ENCODE measurements at places on chromosomes 6 and 20.
A peak's percentile ranks its signal among the peaks of the same experiment; 100 is the strongest.

DNA sequence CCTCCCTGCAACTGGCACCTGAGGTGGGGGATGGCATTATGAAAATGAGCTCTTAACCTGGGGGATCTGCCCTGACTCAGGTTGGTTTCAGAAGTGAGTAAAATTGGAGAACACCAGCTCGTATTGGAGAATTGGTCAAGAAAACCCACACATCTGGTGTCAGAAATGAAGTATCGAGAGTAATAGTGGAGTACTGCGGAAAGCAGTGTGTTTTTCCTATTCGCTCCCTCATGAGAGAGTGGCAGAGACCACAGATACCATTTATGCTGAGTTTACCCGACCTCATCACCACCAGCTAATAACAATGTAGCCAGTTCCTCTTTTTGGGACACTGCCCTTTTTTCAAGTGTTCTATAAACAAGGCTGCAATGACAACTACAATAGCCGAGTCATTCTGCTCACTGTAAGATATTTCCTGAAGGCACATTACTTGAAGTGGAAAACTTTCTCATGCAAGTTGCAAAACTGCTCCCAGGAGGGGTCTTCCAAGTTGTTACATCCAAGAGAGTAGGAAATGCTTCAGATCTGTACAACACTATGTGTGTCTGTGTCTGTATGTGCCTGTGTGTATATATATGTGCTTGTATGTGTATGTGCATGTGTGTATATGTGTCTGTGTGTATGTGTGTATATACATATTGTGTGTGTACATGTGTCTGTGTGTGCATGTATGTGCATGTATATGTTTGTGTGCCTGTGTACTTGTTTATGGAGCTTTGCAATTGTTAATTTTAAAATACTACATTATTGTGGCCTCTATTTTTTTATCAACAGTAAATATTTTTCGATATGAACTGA is 106.0 kb upstream of the CST7 start:
- H3K27ac ChIP-seq: no peak overlapping the region
- DNase-seq: peak; percentile 76
- H3K4me1 ChIP-seq: peaks cover 18% of the 10 kb centered on the region
- H3K27me3 ChIP-seq: peaks cover 50% of the 10 kb centered on the region

DNA sequence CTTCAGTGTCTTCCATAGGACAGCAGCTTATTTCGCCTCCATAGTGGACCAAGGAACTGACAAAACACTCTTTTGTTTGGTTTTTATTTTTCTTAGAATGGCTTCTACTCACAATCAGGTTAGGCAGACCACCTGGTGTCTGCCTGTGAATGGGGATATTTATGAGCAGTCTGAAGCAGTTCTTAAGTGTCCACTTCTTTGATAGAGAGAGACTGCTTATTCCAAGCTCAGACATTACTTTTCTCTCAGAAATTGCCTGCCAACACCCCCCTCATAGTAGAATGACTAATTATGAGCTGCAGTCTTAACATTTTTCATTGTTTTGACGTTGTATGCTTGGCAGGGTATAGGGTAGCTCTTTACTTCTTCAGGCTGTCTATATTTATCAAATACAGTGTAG is 174.7 kb downstream of the ZFAND3 start:
- H3K4me3 ChIP-seq: no peak overlapping the region
- peaks cover 26% of the 10 kb centered on the region for H3K4me1 ChIP-seq
- no peak overlapping the region for H3K27ac ChIP-seq

DNA sequence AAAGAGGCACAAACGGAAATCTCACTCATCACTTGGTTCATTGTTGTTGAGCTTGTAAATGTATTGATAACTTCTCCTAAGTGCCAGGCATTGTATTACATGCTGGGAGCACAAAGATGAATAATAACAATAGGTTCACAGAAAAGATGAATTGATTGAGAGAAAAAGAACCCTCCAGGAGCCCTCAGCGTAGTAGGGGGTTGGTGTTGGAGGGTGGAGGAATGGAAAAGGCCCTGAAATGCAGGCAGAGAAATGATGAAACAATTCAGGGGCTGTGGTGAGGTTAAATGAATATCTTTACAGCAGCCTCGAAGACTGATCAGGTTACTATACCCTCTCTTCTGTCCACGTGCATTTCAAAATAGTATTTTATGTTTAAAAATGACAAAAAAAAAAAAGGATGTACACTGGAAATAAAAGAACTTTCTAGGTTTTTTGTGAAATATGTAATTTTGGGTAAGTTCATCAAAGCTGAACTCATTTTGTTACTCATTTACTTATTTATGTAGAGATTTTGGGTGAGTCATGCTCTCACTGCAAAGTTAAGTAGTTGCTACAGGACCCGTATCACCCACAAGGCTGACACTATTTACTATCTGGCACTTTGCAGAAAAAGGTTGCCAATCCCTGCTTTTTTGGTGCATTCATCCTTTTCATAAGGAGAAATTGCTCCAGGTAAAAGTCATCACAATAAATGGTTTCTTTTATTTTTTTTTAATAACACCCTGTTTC is 277.3 kb downstream of the ZNF217 start:
- H3K27ac ChIP-seq: no peak overlapping the region
- H3K4me3 ChIP-seq: no peak overlapping the region
- no peak for DNase-seq

- peak overlapping the region; percentile 14 for H3K27ac ChIP-seq
- no peaks in the 10 kb centered on the region for H3K36me3 ChIP-seq
- H3K4me1 ChIP-seq: peaks cover 24% of the 10 kb centered on the region
- peak; percentile 5 for DNase-seq
These were observed 142.0 kb downstream of the CEP57L1 start for GRCh38 chr6:109237077-109237985.

- H3K4me3 ChIP-seq: no peak overlapping the region
- DNase-seq: no peak
- peaks cover 25% of the 10 kb centered on the region for H3K27me3 ChIP-seq
- H3K27ac ChIP-seq: no peak overlapping the region
These were observed 228.0 kb downstream of the DLL1 start for GRCh38 chr6:170062915-170063241.

DNA sequence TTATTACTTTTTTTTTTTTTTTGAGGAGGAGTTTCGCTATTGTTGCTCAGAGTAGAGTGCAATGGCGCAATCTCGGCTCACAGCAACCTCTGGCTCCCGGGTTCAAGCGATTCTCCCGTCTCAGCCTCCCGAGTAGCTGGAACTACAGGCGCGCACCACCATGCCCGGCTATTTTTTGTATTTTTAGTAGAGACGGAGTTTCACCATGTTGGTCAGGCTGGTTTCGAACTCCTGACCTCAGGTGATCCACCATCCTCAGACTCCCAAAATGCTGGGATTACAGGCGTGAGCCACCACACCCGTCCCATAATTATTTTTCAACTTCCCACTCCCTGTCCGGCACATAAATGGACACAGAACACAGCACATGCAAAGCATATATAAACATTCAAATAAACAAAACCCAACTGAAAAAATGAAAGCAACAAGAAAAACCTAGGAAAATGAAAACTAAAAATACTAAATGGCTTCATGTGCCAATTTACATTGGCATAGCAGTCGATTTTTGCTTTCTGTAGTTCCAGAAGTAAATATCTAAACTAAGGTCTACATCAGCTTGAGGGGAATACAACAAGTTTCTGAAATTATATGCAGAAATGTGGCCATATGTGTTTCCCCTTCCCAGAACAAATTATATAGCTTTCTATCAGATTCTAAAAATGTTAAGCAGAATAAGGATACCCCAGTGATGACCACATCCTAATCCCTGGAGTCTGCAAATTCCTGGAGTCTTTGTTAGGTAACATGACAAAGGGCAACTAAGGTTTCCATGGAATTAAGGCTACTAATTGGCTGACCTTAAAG is 113.9 kb downstream of the HFE start:
- H3K36me3 ChIP-seq: peaks cover 22% of the 10 kb centered on the region
- peaks cover 19% of the 10 kb centered on the region for H3K4me1 ChIP-seq
- peak overlapping the region; percentile 67 for H3K4me3 ChIP-seq
- H3K27me3 ChIP-seq: no peaks in the 10 kb centered on the region

- H3K36me3 ChIP-seq: peaks cover 4% of the 10 kb centered on the region
- H3K27me3 ChIP-seq: peaks cover 6% of the 10 kb centered on the region
- no peak for DNase-seq
- no peaks in the 10 kb centered on the region for H3K4me1 ChIP-seq
- H3K27ac ChIP-seq: no peak overlapping the region
- H3K4me3 ChIP-seq: no peak overlapping the region
These were observed 17.7 kb upstream of the BCLAF1 start for GRCh38 chr6:136307351-136307750.

DNA sequence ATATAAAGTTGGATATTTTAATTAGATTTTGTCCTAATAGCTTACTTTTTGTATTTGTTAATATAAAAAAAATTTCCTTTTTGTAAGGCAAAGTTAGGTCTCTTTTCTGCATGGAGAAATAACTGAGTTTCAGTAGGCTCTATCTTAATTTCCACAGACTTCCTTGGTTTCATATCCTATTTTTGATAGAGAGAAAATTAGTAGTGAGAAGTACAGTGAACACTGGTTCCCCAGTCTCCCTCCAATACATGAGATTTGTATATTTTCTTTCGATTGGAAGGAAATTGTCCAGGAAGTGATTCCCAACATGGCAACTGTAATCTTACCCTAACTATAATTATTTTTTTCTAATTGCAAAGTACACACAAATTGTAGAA is 26.4 kb downstream of the TRIM27 start:
- H3K27ac ChIP-seq: no peak overlapping the region
- peaks cover 11% of the 10 kb centered on the region for H3K27me3 ChIP-seq
- no peak for DNase-seq
- peak overlapping the region; percentile 97 for H3K4me3 ChIP-seq
- peaks cover 36% of the 10 kb centered on the region for H3K36me3 ChIP-seq
- H3K4me1 ChIP-seq: peaks cover 10% of the 10 kb centered on the region

DNA sequence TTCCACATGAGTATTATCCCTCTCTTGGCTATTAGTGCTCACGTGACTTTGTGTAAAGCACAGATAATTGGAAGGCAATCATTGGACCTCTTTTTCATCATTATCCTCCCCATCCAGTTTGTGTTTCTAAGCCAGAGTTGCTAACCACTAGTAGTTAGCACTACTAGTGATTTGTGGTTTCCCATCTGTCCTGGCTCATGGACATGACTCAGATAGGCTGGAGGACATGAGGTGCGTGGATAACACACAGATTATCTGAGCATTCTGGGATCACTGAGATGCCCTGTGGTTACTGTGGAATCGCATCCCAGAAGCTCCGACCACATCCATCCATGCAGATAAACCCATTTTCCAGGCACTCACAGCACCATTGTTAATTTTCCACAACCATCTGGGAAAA is 123.8 kb upstream of the NAA20 start:
- H3K36me3 ChIP-seq: peaks cover 4% of the 10 kb centered on the region
- no peak for DNase-seq
- H3K4me1 ChIP-seq: peaks cover 2% of the 10 kb centered on the region
- peaks cover 54% of the 10 kb centered on the region for H3K27me3 ChIP-seq
- no peak overlapping the region for H3K27ac ChIP-seq

GRCh38 chr6:78967191-78967590 is 99.8 kb downstream of the IRAK1BP1 start:
- no peak for DNase-seq
- H3K27me3 ChIP-seq: no peaks in the 10 kb centered on the region
- H3K27ac ChIP-seq: no peak overlapping the region
- H3K36me3 ChIP-seq: peaks cover 22% of the 10 kb centered on the region
- no peaks in the 10 kb centered on the region for H3K4me1 ChIP-seq
- no peak overlapping the region for H3K4me3 ChIP-seq

GRCh38 chr20:47253872-47254271 is 102.6 kb downstream of the ZMYND8 start:
- DNase-seq: no peak
- no peaks in the 10 kb centered on the region for H3K27me3 ChIP-seq
- peaks cover 50% of the 10 kb centered on the region for H3K36me3 ChIP-seq

DNA sequence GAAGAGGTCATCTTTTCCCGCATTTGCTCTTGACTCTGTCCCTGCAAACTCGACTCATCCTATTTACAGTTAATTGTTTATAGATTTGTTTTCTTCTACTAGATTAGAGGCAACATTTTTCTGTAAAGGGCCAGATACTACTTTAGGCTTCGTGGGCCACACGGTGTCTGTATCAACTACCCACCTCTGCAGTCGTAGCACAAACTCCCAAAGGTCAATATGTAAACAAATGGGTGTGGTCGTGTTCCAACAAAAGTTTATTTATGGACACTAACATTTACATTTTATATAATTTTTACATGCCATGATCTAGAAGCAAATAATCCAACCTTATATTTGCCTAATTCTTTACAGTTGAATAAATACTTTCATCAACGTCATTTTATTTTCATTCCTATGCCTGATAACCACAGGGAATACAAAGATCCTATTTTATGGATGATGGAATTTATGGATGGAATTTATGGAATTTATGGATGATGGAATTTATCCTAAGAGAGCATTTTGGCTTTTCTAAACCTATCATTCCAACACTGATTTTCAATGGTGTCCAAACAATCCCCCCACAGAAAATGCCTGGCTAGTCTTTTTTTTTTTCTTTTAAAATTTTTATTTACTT is 232.8 kb downstream of the MYLK4 start:
- H3K27ac ChIP-seq: no peak overlapping the region
- H3K4me3 ChIP-seq: no peak overlapping the region
- DNase-seq: no peak
- no peaks in the 10 kb centered on the region for H3K4me1 ChIP-seq
- H3K36me3 ChIP-seq: peaks cover 5% of the 10 kb centered on the region

- H3K4me1 ChIP-seq: no peaks in the 10 kb centered on the region
- no peaks in the 10 kb centered on the region for H3K36me3 ChIP-seq
- no peak for DNase-seq
- H3K27me3 ChIP-seq: no peaks in the 10 kb centered on the region
- no peak overlapping the region for H3K4me3 ChIP-seq
These were observed 98.8 kb downstream of the LAMA2 start for GRCh38 chr6:128981716-128982115.

Data from stimulated activated naive B cell treated with anti-CD40 and anti-IgM and Interleukin-4, amounts not matched to agents 10 μg/mL and 1 μg/mL and 100 μg/mL, for 72 hours (primary cell).